ENCODE measurements at places on chromosomes 6 and 20. TPM values are rescaled to one million over a fixed set of nuclear protein-coding genes. Genes with fewer than 3 reads are reported as not detected.

The SLC17A3 gene
- total RNA-seq: not detected

The SLC35F1 gene
- 5.0 TPM for total RNA-seq

The LRRN4 gene
- 0.11 TPM for total RNA-seq

The RAB32 gene
- total RNA-seq: 2.7 TPM

The PNLDC1 gene
- not detected for total RNA-seq

The GSTA1 gene
- not detected for total RNA-seq

The PROKR2 gene
- total RNA-seq: not detected

The VSX1 gene
- not detected for total RNA-seq

The ULBP1 gene
- total RNA-seq: 0.18 TPM

The SERINC1 gene
- 173 TPM for total RNA-seq

The ARFGEF2 gene
- 36.2 TPM for total RNA-seq

The MATN4 gene
- not detected for total RNA-seq

The SLC22A16 gene
- not detected for total RNA-seq

The ACTL10 gene
- total RNA-seq: 0.39 TPM

The IP6K3 gene
- total RNA-seq: 31.8 TPM

The RAD21L1 gene
- not detected for total RNA-seq

The THEMIS gene
- 0.15 TPM for total RNA-seq

The FAM162B gene
- 2.6 TPM for total RNA-seq

The FAXC gene
- total RNA-seq: 1.3 TPM

The UBD gene
- not detected for total RNA-seq

The SAYSD1 gene
- 9.4 TPM for total RNA-seq

The BTNL2 gene
- total RNA-seq: not detected

The LAMA5 gene
- 56.1 TPM for total RNA-seq

The OXT gene
- not detected for total RNA-seq

The CD109 gene
- total RNA-seq: 8.5 TPM

The ASCC3 gene
- 14.0 TPM for total RNA-seq

The NEURL2 gene
- total RNA-seq: 9.8 TPM

The FOXA2 gene
- not detected for total RNA-seq

The EPPIN gene
- total RNA-seq: not detected

The ERVFRD-1 gene
- not detected for total RNA-seq

The CD93 gene
- 35.3 TPM for total RNA-seq

The TNNC2 gene
- not detected for total RNA-seq

The HDDC2 gene
- 104 TPM for total RNA-seq

The CRISP3 gene
- total RNA-seq: not detected

The VSTM2L gene
- total RNA-seq: 15.4 TPM

The HS3ST5 gene
- not detected for total RNA-seq

The MYBL2 gene
- total RNA-seq: not detected

The FKBP5 gene
- total RNA-seq: 132 TPM

The BPIFB1 gene
- not detected for total RNA-seq

The SAPCD1 gene
- not detected for total RNA-seq

The OPRM1 gene
- not detected for total RNA-seq

The SLC17A2 gene
- total RNA-seq: not detected

The EDN1 gene
- 6.3 TPM for total RNA-seq

The AGPAT4 gene
- 1.3 TPM for total RNA-seq

The NUP43 gene
- total RNA-seq: 29.5 TPM

The PLTP gene
- total RNA-seq: 21.6 TPM

The PRR3 gene
- total RNA-seq: 2.3 TPM

The ABHD16B gene
- total RNA-seq: not detected

The BPIFB2 gene
- not detected for total RNA-seq

The RXRB gene
- 33.3 TPM for total RNA-seq

The FNDC11 gene
- total RNA-seq: not detected

The CLVS2 gene
- 0.35 TPM for total RNA-seq

The TNFAIP3 gene
- total RNA-seq: 33.3 TPM
